MCF 10A (cell line): ENCODE measurements at places on chromosomes 4 and X. TPM values are rescaled to one million over a fixed set of nuclear protein-coding genes. Genes with fewer than 3 reads are reported as not detected.

DNA sequence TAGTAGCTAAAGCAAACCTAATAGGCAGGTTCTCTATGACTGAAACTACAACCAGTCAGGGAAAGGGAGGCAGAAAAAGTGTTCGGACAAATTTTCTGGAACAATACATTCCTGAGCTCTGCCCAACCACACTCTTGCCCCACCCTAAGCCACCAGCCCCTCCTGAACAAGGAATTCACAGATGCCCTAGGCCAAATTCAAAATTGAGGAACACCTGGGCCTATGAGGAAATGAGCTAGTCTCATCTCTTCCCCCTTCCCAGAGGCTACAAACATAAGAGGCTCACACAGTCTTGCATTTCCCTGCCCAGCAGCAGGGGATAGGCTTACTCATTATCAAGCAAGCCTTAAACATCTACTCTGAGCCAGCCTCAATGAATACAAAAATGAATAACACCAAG lies 284.7 kb downstream of the ZNF674 start:
- no peak overlapping the region for H3K4me3 ChIP-seq
- peaks cover 16% of the 10 kb centered on the region for H3K4me1 ChIP-seq
- peak overlapping the region; percentile 77 for H3K27ac ChIP-seq
- no peaks in the 10 kb centered on the region for H3K36me3 ChIP-seq
- peaks cover 32% of the 10 kb centered on the region for H3K27me3 ChIP-seq
- peak; percentile 82 for DNase-seq

- no peaks in the 10 kb centered on the region for H3K27me3 ChIP-seq
- DNase-seq = no peak
- H3K4me3 ChIP-seq = no peak overlapping the region
- H3K4me1 ChIP-seq = peaks cover 8% of the 10 kb centered on the region
Observed at GRCh38 chr4:148514041-148514440, 71.8 kb upstream of the NR3C2 start.

DNA sequence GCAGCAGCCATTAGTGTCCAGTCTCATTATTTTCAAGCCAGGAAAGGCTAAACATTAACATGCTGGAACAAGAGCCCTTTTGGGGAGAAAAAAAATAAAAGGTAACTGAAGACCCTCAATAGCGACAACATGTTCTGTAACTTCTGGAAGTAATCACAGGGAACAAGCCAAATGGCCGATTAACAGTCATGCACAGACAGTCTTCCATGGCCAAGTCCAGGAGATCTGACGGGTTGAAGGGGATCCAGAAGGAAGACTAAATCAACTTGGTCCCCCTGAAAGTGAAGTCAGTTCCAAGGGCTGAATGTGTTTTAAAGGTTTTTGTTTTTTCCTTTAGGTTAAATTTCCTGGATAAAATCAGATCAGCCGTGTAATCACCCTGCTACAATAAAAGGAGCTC lies 52.5 kb downstream of the LNX1 start:
- H3K27ac ChIP-seq = no peak overlapping the region
- peaks cover 24% of the 10 kb centered on the region for H3K4me1 ChIP-seq
- no peaks in the 10 kb centered on the region for H3K36me3 ChIP-seq
- H3K4me3 ChIP-seq = no peak overlapping the region

GRCh38 chr4:99634742-99635360 lies 22.8 kb downstream of the C4orf54 start:
- no peaks in the 10 kb centered on the region for H3K36me3 ChIP-seq
- no peak for DNase-seq
- H3K27ac ChIP-seq = no peak overlapping the region
- no peak overlapping the region for H3K4me3 ChIP-seq
- peaks cover 12% of the 10 kb centered on the region for H3K4me1 ChIP-seq

DNA sequence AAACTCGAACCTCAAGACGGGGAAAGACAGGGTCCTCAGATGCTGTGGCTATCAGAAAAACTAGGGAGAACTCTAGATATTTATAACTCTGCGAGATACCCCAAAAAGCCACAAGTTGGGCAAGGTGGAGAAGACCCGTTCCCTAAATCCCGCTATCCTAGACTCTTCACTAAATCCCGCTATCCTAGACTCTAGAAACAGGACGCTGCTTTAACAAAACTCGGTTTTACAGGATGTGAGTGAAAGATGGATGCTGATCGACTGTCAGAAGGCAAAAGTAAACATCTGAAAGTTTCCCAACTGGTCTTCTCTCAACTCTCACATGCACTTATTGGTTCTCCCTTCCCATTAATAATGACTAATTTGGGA lies 270 bp downstream of the DNAAF6 start:
- H3K36me3 ChIP-seq = no peaks in the 10 kb centered on the region
- H3K27ac ChIP-seq = no peak overlapping the region
- H3K4me1 ChIP-seq = no peaks in the 10 kb centered on the region
- peak overlapping the region; percentile 84 for H3K4me3 ChIP-seq

DNA sequence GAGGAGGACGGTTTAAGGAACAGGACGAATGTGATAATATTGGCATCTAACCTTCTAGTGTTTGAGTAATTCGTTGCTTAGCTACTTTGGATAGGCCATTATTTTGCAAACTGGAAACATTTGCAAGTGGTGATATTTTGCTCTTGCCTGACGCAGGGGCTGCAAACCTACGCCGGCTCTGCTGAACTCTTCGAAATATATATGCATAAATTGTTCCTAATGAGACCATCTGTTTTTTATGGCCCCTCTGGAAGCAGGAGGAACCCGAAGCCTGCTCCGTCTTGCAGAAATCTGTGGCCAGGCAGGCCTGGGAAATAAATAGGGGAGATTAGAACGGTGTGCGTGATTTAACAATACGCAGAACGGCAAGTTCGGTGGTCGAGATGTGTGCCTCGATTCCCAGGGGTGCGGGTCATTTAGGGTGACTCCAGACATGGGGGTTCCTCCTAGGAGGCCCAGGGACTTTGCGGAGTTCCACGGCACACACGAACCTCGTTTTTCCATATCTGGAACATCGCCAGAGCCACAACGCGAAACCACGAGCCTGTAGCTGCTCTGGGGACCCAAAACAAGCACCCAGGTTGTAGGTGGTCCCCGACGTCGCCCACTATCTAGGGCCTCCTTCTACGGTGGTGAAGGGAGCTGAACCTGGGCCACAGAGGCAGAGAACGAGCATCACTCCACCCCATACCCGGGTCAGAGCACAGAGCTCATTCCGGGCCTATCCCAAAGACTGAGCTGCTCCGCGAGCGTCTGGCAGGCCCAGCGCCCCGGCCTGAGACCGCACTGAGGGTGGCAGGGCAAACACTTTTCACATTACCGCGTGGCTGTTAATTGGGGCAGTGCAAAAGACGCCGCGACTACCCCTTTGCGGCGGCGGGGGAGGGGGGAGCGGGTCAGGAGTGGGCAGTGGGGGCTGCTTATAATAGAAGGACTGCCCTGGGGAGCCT lies 89.7 kb downstream of the BCOR start:
- peaks cover 13% of the 10 kb centered on the region for H3K27me3 ChIP-seq
- no peaks in the 10 kb centered on the region for H3K36me3 ChIP-seq
- no peak overlapping the region for H3K4me3 ChIP-seq
- H3K27ac ChIP-seq = no peak overlapping the region
- no peak for DNase-seq
- H3K4me1 ChIP-seq = peaks cover 6% of the 10 kb centered on the region

The RBM47 gene
- 1.8 and 2.0 TPM in 2 replicates for total RNA-seq

The NHS gene
- total RNA-seq = 3.6 and 6.2 TPM in 2 replicates

The IL2 gene
- total RNA-seq = not detected in 2 replicates

The SATL1 gene
- total RNA-seq = not detected in 2 replicates

The PRDM8 gene
- total RNA-seq = 4.8 and 4.9 TPM in 2 replicates
